ENCODE measurements at places on chromosomes 16 and 17. TPM values are rescaled to one million over a fixed set of nuclear protein-coding genes. Genes with fewer than 3 reads are reported as not detected.

The SEZ6L2 gene
- total RNA-seq: 68.9 TPM

The ZNF750 gene
- total RNA-seq: not detected

GRCh38 chr16:52070341-52071057 lies 476.4 kb downstream of the TOX3 start:
- DNase-seq: no peak

DNA sequence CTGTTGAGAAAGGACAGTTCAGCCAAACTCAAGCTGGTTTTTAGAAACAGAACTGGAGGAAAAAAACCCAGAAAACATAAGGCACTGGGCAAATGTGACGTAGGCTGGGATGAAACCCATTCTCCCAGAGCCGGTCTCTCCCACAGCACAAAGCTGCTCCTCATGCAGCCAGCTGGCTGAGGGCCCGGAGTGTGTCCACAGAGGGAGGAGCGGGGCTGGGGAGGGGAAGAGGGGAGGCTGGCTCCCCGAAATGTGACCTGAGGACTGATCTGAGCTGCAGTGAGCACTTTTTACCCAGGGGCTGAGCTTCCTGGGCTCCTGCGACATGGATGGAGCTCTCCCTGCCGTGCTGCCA lies 20.8 kb downstream of the FOXF1 start:
- no peak for DNase-seq

The SPN gene
- not detected for total RNA-seq

The USP6 gene
- total RNA-seq: not detected

GRCh38 chr16:3640207-3640606 lies 14.3 kb upstream of the DNASE1 start:
- DNase-seq: no peak

- no peak for DNase-seq
These were observed 46.9 kb downstream of the LCMT1 start for GRCh38 chr16:25158401-25158800.

GRCh38 chr16:49876716-49877129 lies 20.8 kb upstream of the ZNF423 start:
- no peak for DNase-seq

GRCh38 chr16:3761375-3762106 lies 44.2 kb upstream of the TRAP1 start:
- DNase-seq: no peak

DNA sequence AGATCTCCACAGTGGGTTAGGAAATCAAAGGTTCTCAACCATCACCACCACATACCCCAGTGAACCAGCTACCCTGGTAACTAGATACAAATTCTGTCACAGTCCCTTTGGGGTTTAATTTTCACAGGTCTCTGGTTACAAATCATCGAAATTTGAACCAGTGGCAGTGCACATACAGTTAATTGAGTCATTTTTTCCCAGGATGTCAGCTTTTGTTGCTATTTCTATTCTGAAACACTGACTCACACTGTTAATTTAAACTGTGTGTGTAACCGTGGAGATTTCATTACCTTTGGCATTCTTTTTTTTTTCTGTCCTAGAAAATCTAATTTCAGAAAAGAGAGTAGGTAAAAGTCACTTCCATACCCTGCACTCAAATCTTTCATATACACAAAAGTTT lies 511.5 kb downstream of the TOX3 start:
- DNase-seq: no peak

DNA sequence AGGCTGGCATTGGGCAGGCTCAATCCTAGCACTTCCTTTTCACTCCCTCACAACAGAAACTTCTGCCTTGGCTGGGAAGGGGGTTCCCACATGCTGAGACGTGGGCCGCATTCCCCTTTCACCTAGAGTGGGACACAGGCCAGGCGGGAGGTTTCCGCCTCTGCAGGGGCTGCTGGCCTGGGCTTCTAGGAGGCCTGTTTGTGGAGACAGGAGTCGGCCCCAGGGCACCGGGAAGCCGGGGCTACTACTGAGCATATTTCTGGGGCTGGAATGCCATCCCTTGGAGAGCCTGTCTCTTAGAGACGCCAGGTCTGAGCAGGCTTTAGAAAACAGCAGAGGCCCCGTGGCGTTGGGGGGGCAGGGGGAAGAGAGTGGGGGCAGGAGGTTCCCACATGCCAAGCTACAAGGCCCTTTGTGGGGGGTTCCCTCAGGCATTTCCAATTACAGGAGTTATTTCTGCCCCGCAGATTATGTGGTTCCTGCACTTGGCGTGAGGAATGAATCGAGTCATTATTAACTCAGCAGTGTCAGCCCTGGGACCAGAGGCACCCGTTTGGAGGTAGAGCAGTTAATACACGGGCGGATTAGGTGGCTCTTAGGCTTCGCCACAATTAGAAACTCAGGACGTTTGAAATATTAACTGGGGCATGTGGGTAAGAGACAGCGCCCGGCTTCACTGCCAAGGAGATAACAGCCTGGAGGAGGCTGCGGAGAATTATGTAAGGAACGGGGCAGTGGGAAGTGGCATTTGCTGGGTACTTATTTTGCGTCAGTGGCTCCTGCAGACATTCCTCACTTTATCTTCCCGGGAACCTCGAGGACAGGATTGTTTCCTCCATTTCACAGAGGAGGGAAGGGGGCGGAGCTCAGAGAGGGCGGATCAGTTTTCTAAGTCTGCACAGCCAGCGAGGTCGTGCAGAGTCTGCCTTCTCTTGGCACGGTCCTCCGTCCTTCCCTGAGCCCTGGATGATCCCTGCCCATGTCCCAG lies 162.5 kb downstream of the MAF start:
- DNase-seq: peak; percentile 18

GRCh38 chr16:5004311-5004710 lies 29.4 kb downstream of the NAGPA start:
- no peak for DNase-seq

The CORO6 gene
- 6.6 TPM for total RNA-seq

DNA sequence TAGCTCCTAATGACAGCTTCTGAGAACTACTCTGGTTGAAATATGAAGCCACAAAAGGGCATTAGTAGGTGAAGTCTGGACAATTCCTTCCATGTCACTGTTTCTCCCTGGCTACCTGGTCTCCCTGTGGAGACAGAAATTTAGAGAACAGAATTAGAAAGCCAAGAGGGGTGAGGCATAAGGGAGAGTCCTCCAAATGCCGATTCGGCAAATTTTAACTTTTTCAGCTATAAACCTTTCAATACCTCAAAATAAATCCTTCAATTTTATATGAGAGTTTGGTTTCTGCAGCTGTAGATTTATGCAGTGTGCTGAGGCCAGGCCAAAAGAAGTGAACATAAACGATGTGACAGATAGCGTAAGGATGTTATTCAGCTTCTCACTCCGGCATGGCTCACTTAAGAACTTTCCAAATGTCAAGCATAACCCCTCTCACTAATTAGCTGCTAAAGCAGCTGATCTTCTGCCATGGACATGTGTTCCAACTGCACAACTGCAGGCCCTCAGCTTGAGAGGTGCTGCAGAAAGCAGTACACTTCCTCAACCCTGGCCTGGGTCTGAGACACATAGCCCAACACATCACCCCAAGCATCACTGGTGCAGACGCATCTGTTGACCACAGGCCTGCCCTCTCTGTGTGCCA lies 247.9 kb upstream of the SOX9 start:
- DNase-seq: no peak

DNA sequence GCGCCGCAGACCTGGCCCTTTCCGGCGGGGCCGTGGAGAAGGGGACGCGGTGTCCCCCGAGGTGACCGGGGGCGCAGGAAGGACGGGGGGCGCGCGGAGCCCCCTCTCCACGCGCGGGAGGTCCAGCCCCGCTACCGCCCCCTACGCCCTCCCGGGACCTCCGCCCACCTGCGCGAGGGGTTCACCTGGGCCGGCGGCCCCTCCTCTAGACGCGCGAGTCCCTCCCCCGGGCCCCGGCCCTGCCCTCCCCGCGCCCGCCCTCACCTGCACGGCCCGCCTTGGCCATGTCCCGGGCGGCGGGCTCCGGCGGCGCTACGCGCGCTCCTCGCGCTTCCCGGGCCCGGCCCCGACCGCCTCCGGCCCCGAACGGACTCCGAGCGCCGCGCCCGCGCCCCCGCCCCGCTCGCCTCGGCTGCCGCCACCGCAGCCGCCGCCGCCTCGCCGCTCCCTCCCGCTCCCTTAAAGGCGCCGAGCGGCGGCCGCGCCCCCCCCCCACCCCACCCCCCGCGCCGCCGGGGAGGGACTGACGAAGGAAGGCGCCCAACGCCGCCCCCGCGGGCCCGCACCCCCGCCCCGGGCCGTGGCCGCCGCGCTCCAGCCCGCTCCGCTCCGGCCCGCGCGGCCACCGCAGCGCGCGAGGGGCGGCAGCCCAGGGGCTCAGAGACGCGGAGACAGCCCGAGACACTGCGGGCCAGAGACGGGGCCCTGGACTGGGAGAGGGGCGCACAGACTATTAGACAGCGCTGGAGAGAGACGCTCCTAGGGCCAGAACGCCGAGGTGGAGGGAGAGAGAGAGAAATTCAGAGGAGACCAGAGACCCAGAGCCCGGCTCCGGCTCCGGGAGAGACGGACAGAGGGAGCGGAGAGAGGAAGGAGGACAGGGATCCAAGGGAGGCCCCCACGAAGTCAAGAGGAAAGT lies at the start of gene PITPNM3:
PITPNM3 (minus strand) TSS at position 435 of the 919 bp plus-strand sequence; CDS start at position 286, 149 bp downstream.
- DNase-seq: no peak

- DNase-seq: no peak
These were observed 717.3 kb downstream of the KCNJ2 start for GRCh38 chr17:70886648-70887047.

The CDH3 gene
- 0.06 TPM for total RNA-seq

- DNase-seq: no peak
These were observed 28.8 kb upstream of the KLHDC4 start for GRCh38 chr16:87794485-87795078.

- DNase-seq: no peak
These were observed 1140.2 kb downstream of the CDH11 start for GRCh38 chr16:63981639-63982038.

The PDE6G gene
- 1.4 TPM for total RNA-seq

DNA sequence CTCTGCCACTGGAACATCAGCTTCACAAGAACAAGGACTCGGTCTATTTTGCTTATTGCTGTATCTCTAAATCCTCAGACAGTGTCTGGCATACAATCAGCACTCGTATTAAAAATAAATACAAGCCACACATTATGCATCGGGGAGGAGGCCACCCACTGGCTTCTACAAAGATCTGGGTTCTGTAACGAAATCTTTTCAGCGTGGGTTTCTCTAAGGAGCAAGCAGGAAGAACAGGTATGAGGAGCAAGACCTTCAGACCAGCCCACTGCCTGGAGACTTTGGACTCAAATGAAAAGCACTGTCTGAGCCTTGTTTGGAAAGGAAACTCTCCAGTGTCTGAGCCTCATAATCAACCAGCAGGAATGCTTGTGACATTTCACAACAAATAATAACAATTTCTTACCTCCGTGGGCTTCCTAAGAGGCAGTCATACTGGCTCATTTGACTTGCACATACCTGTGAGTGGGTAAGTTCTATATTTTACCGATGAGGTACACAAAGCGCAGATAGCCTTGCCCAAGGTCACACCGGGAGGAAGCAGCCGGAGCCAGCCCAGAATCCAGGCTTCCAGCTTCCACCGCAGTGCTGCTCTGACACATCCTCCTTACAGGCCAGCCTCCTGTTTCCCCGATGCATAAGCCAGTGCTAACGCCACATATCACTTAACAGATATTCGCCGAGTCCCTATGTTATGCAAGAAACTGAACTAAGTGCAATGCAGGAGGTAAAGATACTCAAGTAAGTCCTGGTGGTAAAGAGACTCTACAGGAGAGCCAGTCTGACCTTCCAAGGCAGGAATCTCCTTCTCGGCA lies 118.6 kb upstream of the TNRC6C start:
- DNase-seq: no peak
